Activated CD4-positive, alpha-beta memory T cell treated with anti-CD3 and anti-CD28 coated beads, Interleukin-2, amount 10 ng/mL, durations not matched to agents 7 days and 5 days (primary cell): ENCODE measurements at places on chromosomes 11 and 22.
A peak's percentile ranks its signal among the peaks of the same experiment; 100 is the strongest.

GRCh38 chr11:116774661-116775060 is 1.9 kb upstream of the BUD13 start:
- DNase-seq: no peak

DNA sequence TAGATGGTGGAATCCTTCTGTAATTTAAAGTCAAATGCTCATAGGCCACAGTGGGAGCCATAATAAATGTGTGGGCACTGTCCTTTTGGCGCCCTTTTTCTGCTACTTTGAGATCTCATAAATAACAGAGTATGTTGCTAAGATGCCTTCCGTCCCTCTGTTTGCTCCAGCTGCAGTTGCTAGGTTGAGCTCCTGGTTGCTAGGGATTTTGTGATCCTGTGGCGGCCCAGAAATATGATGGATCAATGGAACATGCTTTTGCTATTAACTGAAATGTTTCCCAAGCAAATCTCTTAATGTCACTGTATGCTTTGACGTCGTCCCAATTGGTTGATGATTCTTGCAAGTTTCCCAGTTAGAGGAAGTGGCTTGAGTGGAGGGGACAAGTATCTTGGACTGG is 53.5 kb downstream of the MYO18B start:
- DNase-seq: no peak

DNA sequence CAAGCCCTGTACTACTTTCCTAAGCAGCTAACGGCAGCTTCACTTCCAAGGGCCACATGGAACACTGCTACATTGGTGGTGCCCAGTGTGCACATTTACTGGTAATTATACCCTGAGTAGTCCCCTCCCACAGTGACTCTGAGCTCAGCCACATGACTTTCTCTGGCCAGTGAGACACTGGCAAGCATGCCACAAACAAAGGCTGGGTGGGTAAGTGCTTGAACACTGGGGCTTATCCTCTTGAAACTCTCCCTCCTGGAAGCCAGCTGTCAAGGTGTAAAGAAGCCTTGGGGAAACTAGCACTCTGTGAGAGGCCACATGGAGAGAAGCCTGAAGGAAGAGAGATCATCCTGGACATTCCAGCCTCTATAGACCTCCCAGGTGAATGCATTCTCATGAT is 54.4 kb upstream of the DRD2 start:
- DNase-seq: no peak

DNA sequence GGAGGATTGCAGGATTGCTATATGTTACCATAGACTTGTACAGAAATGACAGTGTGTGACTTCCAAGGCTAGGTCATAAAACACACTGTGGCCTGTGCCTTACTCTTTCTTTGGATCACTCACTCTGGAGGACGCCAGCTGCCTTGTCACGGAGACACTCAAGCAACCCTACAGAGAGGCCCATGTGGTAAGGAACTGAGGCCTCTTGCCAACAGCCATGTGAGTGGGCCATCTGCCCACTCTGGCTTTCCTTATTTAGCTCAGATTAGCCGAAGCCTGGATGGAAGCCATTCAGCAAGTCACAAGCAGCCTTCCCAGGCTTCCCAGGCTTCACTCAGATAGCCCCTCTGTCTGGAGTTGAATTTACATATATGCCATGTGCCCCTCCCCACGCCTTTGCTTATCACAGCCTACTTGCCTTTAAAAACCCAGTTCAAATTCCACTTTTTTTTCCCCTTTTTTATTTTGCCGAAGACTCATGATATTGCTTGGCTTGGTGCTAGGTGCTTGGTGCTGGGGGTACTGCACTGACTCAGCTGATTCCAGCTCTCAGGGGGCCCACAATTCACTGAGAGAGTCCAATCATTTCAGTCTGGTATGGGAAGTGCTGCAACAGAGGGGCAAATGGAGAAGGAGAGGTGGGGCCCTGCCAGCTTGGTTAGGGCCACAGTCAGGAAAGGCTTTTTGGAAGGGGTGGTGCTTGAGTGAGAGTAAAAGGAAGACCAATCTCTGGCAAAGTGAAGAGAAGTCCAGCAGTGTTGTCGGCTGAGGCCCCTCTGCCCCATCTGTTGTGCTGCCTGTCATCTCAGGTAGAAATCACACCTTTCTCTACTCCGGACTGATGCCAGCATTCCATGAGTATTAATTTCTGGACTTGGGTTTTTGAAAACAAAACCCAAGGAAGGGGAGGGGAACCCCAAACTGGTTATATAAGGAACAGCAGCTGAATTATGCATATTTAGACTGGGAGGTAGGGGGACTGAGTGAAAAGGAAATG is 14.5 kb upstream of the P4HA3 start:
- no peak for DNase-seq

DNA sequence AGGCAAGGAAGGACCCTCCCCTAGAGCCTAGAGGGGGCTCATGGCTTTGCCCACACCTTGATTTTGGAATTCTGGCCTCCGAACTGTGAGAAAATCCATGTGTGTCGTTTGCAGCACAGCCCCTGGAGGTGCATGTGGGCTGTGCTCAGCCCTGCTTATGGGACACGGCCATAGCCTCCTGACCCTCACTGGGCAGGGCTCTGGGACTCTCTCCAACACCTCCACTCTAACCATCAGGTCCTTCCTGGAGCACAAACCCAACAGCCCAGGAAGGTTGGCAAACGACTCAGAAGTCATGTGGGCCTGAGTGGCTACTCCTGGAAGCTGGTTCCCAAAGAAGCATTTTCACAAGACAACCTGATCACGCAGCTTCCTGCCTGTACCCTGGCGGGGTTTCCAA is 144.1 kb downstream of the CTTN start:
- DNase-seq: no peak

DNA sequence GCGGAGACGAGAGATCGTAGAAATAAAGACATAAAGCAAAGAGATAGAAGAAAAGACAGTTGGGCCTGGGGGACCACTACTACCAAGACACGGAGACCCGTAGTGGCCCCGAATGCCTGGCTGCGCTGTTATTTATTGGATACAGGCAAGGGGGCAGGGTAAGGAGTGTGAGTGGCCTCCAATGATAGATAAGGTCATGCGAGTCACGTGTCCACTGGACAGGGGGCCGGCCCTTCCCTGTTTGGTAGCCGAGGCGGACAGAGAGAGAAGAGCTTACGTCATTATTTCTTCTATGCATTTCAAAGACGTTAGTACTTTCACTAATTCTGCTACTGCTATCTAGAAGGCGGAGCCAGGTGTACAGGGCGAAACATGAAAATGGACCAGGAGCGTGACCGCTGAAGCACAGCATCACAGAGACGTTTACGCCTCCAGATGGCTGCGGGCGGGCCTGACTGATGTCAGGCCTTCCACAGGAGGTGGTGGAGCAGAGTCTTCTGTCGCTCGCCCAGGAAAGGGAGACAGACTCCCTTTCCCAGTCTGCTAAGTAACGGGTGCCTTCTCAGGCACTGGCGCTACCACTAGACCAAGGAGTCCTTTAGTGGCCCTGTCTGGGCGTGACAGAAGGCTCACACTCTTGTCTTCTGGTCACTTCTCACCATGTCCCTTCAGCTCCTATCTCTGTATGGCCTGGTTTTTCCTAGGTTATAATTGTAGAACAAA is 24.8 kb downstream of the PPP6R2 start:
- DNase-seq: no peak

- DNase-seq: no peak
Observed at GRCh38 chr11:21372672-21373071, 703.3 kb downstream of the NELL1 start.

DNA sequence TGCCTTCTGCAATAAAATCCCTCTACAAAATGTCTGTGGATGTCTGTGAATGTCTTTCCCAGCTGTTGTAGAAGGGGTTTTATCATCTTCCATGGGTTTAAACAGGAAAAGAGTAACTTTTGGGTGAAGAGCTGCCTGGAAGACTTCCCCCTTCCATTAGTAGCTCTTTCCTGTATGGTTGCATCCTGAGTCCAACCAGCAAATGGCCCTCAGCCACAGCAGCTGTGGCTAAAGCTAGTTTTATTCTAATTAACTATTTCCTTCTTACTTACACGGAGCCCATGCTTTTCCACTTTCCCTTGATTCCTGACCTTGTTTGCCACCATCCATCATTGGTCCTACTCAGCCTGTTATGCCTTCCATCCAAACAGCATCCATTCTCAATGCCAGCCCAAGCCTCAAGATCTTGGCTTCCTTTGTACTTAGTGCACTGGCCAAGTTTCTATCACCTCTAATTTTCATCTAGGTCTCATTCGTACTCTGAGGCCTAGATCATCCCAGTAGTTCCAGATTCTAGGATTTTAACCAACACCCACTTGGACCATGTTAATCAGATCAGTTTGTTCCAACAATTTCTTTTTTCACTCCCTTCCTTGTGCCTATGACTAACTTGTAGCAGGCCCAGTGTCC is 41.5 kb upstream of the CADM1 start:
- no peak for DNase-seq

- DNase-seq: no peak
Observed at GRCh38 chr11:11582011-11582701, 39.6 kb downstream of the GALNT18 start.

GRCh38 chr11:7414973-7415817 is 70.1 kb upstream of the OLFML1 start:
- no peak for DNase-seq

- DNase-seq: no peak
Observed at GRCh38 chr22:45864959-45865476, 111.9 kb downstream of the WNT7B start.

GRCh38 chr11:134915212-134915611 is 503.2 kb upstream of the B3GAT1 start:
- no peak for DNase-seq

DNA sequence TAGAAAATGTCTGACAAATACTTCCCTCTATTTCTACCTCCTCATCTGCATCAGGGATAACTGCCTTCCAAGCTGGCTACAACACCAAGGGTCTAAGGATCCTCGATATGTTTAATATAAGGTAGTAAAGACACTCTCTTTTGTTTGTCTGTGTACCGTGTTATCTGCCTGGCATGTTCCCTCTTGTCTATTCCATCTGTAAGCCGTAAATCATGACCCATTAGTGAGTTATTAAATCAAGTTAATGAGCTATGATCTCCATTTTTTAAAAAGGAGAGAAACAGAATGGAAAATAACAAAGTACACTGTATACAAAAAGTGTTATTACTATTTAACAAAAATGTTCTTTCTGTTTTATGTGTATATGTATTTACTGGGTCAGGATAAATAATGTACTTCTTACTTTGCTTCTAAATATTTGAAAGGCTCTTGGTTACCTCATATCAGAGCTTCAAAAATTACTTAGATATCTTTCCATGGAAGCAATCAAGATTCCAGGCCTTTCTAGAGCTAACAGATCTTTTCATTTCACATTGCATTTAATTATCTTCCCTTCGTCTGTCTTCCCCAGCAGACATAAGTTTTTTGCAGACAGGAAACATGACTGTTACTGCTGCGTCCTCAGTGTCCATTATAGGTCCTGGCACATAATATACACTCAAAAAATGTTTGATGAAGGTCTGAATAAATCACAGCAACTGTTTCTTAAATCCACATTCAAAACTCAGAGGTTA is 342.6 kb upstream of the CCDC90B start:
- no peak for DNase-seq

DNA sequence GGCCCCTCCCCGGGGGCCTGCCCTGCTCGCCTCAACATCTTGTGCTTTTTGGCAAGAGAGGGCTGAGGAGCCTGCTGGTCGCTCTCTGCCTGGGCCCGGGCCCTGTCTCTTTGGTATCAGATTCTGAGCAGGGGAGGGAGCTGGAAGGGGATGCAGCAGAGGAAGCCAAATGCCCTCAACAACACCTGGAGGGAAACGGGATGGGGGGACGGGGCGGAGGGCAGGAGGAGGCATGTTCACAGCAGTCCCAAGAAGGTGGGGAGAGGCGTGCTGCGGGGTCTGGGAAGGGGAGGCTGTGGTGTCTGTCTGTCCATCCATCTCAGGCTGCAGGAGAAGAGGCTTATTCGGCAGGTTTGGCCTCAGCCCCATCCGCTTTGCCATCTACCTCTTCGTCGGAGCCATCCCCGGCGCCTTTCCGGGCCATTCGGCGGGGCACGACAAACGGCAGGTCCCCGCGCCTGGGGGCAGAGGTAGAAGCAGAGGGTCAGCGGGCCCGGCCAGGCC is 29.4 kb downstream of the APOL1 start:
- DNase-seq: no peak

GRCh38 chr11:34706709-34707461 is 86.0 kb downstream of the EHF start:
- DNase-seq: no peak

- DNase-seq: peak; percentile 45
Observed at GRCh38 chr11:124586238-124586860, 16.6 kb downstream of the OR8A1 start.

DNA sequence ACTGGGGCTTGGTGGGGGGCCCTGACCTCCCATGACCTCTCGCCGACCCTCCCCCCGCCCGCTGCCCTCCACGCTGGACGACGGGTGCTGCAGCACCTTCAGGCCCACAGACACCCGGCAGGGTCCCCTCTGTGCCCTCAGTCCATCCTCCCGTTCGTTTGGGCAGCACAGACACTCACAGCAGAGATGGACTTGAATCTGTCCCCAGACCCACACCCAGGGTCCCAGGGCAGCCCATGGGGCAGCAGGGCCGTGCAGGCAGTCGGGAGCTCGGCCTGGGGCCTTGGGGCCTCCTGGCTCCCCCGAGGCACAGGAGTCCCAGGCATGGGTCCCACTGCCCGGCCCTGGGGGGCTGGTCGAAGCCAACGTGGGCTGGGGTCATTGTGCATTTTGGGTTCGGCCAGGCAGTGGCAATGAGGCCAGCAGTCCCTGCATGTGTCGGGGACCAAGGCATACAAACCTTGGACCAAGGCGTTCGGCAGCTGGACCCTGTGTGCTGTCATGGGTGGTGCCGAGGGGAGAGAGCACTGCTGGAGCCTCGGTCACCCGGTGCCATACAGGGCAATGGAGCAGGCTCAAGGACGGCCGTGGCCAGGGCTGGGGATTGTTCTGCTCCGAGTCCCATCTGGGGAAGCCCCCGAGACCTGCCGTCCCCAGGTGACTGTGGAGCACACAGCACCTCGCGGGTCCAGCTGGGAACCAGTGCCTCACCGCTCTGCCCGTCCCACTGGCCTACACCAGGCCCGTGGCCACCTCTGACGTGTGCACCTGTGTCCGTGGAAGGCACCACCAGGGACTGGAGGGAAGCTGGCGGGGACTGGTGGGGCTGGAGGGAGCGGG is 19.3 kb upstream of the BRSK2 start:
- DNase-seq: no peak

DNA sequence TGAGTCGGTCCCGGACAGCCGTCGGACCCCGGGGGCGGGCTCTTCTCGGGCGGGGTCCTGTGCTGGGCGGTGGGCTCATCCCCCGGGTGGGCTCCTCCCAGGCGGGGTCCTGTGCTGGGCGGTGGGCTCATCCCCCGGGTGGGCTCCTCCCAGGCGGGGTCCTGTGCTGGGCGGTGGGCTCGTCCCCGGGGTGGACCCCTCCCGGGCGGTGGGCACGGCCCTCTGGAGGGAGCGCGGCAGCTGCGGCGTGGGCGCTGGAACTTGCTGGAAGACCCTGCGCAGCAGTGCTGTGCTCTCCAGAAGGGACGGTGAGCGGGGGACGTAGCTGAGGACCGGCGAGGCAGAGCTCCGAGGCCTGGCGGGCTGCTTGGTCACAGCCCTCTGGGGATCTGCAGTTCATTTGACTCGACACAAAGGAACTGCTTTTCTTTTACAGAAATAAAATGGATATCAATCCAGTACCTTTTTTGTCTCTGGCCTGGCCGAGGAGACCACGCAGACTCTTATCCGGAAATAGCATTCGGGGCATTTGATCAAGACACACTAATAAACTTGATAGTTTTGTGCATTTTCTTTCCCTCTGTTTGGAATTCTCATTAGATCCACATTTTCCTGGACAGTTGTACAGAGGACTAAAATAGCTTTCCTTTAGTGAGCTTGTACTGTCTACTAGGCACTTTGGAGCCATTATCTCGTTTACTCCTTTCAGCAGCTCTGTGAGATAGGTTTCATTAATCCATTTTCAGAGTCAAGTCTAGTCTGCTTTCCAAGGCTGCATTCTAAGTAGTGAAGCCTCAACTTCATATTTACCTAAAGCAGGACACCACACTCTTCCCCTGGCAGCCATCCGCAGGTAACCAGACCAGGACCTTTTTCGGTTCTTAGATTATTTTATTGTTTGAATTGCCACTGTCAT is 812 bp downstream of the JAM3 start:
- no peak for DNase-seq
